ENCODE measurements at places on chromosomes 2 and 18.

GRCh38 chr2:171274757-171275156 is 114.1 kb upstream of the TLK1 start:
- no peak for DNase-seq

GRCh38 chr18:13403786-13404549 is 185.4 kb downstream of the LDLRAD4 start:
- DNase-seq = no peak

GRCh38 chr18:52678034-52678433 is 338.0 kb downstream of the DCC start:
- no peak for DNase-seq

- no peak for DNase-seq
These were observed 15.4 kb upstream of the ATP6V1B1 start for GRCh38 chr2:70920367-70920715.

- no peak for DNase-seq
These were observed 239.3 kb downstream of the PRKCE start for GRCh38 chr2:45890819-45891218.

DNA sequence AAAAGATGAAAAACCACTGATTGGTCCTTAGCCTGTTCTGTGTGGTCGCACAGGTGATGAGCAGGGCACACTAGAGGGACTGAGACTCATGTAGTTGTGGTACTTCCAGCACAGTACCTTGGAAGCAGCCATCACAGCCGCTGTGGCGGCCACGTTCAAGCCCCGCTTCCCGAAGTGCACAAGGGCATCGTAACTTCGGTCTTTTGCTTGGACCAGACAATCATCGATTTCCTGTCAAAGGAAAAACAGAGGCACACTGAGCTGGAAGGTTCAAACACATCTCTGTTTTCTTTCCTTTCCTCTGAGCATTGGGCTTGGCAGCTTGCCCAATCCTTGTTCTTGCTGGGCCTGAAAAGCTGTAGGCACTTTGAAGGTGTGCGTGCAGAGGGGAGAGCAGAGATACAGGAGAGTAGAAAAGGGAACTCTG is 52.6 kb downstream of the MRPL35 start:
- DNase-seq = no peak

- DNase-seq = no peak
These were observed 67.4 kb downstream of the MOGAT1 start for GRCh38 chr2:222738809-222739208.

DNA sequence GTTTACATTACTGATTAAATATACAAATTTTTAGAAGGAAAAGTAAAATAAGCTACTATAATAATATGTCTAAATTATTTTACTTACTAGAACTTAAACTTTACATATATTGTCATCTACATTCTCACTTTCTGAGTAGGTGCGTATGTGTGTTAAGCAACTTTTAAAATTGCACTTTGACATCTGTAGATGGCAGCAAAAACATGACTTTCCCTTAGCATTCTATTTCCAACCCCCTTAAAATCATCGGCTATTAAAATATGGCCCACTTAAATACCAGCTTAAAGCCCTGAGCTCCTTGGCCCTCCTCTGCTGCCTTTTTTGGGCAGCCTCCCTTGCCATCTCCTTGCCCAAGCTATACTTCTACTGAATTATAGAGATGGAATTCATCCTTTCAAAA is 78.0 kb downstream of the UPP2 start:
- DNase-seq = no peak

DNA sequence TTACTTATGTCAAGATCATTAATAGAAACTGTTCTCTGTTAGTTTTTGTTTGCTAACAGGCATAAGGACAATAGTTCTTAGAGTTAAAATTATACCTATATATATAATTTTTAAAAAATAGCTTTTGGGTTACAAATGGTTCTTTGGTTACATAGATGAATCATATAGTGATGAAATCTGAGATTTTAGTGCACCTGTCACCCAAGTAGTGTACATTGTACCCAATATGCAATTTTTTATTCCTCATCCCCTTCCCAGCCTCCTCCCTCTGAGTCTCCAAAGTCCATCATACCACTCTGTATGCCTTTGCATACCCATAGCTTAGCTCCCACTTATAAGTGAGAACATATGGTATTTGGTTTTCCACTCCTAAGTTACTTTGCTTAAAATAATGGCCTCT is 26.4 kb downstream of the SLC4A1AP start:
- DNase-seq = no peak

DNA sequence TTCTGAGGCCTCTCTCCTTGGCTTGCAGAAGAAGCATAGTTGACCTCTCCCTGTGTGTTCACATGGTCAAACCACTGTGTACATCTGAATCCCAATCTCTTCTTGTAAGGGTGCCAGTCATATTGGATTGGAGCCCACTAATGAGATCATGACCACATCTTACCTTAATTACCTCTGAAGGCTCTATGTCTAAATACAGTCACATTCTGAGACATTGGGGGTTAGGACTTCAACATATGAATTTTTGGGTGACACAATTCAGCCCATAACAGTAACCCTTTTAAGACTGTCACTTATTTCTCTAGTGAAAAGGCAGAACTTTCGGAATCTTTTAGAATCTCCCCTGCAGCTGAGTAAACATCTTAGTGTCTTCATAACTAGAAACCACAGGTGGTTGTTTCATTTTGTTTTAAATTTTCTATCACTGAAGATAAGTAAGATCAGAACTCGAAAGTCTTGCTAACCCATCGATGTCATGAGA is 33.3 kb downstream of the BMP10 start:
- no peak for DNase-seq

- DNase-seq = no peak
These were observed 86.5 kb upstream of the SEC11C start for GRCh38 chr18:59052965-59053820.

DNA sequence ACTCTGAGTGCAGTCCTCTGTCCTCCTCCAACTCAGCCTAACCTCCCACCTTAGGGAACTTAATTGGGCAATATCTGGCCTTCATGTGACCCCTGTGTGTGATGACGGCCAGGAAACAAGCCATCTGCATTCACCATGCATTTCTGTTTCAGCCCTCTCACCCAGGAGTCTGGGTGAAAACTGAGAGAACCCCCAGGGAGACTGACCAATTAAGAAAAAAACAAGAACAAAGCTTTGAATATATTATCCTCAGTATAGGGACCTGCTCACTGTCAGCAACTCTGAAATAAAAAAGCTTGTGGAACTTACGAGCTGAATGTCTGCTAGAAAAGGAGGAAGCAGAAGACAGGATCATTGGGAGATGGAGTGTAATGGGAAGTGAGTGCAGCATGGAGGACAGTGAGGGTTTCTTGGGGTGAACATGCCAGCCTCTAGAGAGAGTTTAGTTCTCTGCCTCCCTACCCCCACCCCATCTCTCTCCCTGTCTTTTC is 9.5 kb downstream of the MAPRE2 start:
- no peak for DNase-seq

DNA sequence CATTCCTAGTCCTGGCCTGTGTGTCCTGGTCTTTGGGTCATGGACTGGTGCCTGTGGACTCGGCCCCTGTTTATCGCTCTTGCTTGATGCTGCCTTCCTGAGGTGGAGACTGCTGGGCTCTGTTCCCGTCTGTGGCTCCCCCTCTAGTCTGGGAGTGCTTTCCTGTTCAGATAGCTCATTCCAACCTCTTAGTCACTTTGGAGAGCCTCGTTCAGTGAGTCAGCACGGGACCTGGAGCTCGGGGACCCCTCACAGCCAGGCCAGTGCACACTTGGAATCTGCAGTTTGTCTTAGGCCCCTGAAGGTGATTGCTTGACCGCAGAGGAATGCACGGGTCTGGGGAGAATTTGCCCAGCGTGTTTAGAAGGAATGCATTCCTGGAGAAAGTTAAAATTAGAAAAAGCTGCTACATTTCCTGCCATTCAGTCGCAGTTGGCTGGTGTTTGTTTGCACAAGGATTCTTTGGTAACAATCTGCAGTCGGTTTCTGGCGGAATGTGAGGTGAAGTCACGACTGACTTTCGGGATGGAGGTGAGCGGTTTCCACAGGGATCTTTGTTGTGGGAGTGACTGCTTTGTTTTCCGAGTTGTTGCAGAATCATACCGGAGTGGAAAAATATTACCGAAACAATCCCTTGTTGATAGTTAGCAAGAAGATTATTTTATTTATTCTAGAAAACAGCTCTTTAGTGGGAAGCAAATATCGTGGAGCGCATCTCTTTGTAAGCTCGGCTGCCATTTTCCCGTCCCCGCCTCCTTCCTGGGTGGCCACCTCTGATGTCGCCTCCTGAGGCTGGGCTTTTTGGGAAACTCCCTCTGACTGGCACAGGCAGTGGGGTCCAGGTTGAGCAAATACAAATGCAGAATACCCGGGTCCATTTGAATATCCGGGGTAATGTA is 29.6 kb downstream of the SH3BP4 start:
- peak; percentile 75 for DNase-seq

GRCh38 chr2:86036669-86037138 is 69.0 kb downstream of the POLR1A start:
- DNase-seq = no peak

DNA sequence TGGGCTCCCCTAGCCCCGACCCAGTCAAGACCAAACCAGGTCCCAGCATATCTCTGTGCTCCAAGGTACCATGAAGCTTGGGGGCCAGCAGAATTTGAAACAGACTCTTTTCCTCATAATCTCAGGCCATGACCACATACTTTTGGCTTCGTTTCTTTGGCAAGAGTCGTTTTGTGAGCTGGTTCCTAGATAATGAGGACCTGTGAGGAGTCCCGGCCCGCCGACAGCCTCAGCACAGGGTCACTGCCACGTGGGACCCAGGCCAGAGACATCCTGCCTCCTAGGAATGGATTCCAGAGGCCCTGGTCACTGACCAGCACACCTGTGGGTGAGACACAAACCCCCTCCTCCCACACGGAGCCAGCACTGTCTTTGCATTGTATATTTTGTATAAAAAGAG is 73.5 kb downstream of the VAPA start:
- DNase-seq = no peak

DNA sequence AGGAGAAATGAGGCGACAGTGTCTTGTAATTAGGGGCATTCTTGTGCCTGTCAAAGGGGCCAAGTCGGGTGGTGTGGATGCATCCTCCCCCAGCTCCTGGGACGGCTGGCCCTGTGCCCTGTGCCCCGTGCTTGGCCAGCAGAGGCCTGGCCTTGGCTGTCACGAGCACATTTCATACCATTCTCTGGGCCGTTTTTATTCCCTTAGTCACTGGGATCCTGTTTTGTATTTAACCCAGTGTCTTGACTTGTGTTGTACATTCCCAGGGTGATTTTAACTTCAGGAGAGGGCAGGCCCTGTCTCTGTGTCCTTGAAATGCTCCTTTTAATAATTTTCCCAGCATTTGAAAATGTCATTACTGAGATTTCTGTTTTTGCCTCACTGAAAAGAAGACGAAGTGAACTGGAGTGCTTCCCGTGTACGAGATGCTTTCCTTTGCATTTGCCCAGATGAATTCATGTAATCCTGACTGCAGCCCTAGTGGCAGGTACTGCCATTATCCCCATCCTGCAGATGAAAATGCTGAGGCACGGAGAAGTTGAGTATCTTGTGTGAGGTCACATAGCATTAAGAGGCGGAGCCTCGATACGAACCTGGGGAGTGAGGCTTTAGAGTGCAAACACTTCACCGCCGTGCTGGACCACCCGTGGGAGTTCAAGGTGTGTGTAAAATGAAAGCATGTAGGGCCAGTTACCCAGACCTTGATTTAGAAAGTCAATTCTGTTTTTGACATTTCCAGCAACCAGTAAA is 57.0 kb downstream of the SH3RF3 start:
- no peak for DNase-seq

DNA sequence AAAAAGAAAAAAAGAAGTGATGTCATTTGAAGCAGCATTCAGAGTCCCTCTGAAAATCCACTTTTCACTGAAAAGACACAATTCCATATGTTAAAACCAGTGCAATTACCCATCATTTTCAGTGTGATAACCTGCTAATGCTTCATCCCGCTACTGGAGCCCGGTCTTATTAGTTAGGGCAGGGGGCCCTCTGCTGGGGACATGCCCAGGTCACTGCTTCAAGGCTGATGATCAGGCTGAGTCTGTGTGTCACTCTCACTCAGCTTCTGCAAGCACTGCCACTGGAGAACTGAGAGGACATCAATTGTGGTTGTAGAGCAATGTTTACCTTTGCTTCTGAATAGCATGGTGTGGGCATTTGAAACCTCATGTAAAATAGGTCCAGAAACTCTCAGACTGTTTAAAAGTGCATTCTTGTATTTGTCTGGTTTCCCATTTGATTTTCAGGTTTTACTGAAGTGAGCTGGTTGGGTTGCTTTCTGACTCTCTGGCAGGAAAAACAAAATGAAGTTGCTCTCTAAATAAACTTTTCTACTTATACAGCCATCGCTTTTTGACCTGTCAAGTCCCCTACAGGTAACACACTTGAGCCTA is 49.2 kb upstream of the NXPH2 start:
- DNase-seq = no peak

GRCh38 chr2:143175438-143175837 is 46.2 kb downstream of the ARHGAP15 start:
- DNase-seq = no peak

GRCh38 chr2:114068438-114068837 is 178.5 kb downstream of the ACTR3 start:
- DNase-seq = no peak

DNA sequence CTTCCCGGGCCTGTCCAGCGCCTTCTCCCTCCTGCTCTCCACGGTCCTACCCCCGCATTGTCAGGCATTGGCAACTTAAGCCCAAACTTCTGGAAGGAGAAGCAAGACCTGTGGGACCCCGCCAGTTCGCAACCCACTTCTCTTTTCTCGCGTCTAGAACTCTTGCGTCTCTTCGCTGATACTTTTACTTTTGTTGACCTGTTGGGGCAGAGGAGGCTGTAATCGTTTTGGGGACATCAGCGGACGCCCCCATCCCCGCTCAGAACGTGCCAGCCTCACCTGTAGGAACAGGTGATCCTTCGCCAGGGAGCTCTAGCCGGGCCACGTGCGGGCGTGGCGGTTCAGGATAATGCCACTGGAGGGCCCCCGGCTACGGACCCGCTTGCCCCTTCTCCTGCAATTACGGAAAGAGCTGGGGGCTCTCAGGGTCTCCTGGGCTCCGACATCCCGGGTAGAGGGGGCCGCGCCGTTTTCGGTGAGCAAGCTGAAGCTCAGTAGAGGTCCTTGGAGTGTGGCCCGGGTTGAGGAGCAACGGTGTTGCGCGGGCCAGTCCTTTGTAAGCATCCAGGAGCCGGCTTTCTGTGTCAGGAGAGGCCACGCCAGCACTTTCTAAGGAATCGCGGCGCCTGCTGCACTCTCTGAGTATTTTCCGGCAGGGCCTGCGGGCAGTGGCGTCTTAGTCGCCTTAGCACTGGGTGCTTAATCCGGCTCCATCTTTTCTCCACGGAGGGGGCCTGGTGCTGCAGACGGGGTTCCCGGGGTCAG is 1.6 kb downstream of the MTCL1 start:
- no peak for DNase-seq

DNA sequence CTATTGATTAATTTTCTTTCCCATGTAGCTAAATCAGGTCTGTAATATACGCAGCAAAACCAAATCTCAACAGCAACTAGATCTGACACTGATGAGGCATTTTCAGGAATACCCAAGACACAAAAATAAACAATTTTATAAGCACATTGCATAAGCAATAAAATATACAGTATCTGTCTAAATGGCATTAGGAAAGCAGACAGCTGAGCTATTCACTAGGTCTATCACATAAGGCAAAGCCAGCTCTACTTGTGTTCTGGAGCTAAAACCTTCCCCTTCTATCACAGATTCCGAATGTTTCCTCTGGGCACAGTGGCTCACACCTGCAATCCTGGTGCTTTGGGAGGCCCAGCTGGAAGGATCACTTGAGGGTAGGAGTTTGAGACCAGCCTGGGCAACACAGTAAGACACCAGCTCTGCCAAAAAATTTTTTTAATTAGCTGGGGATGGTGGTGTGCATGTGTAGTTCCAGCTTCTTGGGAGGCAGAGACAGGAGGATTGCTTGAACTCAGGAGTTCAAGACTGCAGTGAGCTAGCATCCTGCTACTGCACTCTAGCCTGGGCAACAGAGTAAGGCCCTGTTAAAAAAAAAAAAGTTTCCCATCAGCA is 21.1 kb downstream of the PTPN2 start:
- DNase-seq = no peak

Measured in GOT3 (cell line).